ENCODE measurements at places on chromosomes 16 and 17. TPM values are rescaled to one million over a fixed set of nuclear protein-coding genes. Genes with fewer than 3 reads are reported as not detected.

The FAM83G gene
- total RNA-seq: 8.1 TPM

The HOXB6 gene
- 0.87 TPM for total RNA-seq

The DRG2 gene
- total RNA-seq: 31.3 TPM

The FBXL19 gene
- 15.7 TPM for total RNA-seq

The GLIS2 gene
- 0.20 TPM for total RNA-seq

The KRTAP2-4 gene
- not detected for total RNA-seq

The C16orf54 gene
- not detected for total RNA-seq

The RCVRN gene
- total RNA-seq: not detected

The CLDN9 gene
- total RNA-seq: not detected

The KRT20 gene
- not detected for total RNA-seq

The KIF2B gene
- total RNA-seq: not detected

The ABCC12 gene
- total RNA-seq: not detected

The C1QL1 gene
- not detected for total RNA-seq

The ORC6 gene
- 2.4 TPM for total RNA-seq

The ZNF624 gene
- total RNA-seq: 3.5 TPM

The C17orf113 gene
- total RNA-seq: 0.20 TPM

The FAM20A gene
- not detected for total RNA-seq

The RBFOX1 gene
- total RNA-seq: not detected

The ALDH3A1 gene
- total RNA-seq: under 0.01 TPM

The MYOCD gene
- 0.40 TPM for total RNA-seq

The NXN gene
- 69.1 TPM for total RNA-seq

The CORO1A gene
- 0.79 TPM for total RNA-seq

The KRT17 gene
- total RNA-seq: not detected

The LGALS9B gene
- not detected for total RNA-seq

The TPSB2 gene
- not detected for total RNA-seq

The TBX4 gene
- not detected for total RNA-seq

The STX1B gene
- 0.40 TPM for total RNA-seq

The RAB37 gene
- total RNA-seq: 0.20 TPM

The SYCE1L gene
- 2.8 TPM for total RNA-seq

The EVI2B gene
- total RNA-seq: not detected

The CNTD1 gene
- total RNA-seq: under 0.01 TPM

The IGFBP4 gene
- total RNA-seq: 193 TPM

The OTOP2 gene
- total RNA-seq: not detected

The COASY gene
- total RNA-seq: 7.6 TPM

The TBC1D26 gene
- total RNA-seq: not detected

The CCL15 gene
- not detected for total RNA-seq

The CCL11 gene
- not detected for total RNA-seq

The IL32 gene
- total RNA-seq: 26.2 TPM

The PARD6A gene
- 2.6 TPM for total RNA-seq

The OR1A1 gene
- not detected for total RNA-seq

The SOX8 gene
- 0.60 TPM for total RNA-seq

The FNDC8 gene
- not detected for total RNA-seq

The CDRT15 gene
- total RNA-seq: not detected

All from lung microvascular endothelial cell (primary cell).